ENCODE measurements at places on chromosomes 1 and 21.

GRCh38 chr1:239886266-239886665 is 205.4 kb upstream of the FMN2 start:
- DNase-seq, result no peak

DNA sequence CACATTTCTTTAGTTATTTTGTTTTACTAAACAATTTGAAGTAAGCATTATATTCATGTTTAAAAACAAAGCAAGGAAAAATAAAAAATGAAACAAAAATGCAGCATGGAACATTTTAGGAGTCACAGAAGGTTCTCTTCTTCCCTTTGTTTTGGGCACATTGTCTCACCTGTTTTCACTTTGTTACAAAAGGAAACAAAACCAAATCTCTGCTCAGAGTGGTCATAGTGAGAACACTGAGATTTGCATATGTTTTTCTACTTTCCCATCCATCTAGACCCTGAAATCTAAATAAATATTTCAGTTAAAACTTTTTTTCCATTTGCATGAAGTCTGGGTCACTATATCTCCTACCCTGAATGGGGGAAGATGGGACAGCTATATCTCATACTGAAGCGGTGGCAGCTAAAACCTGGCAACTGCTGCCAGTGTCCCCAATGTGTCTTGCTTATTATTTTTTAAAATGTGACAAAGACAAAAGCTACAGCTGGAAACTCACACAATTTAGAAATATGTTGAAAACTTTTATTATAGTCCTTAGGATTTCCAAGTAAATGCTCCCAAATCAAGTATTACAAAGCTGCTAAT is 3.5 kb downstream of the EXOC8 start:
- no peak for DNase-seq

DNA sequence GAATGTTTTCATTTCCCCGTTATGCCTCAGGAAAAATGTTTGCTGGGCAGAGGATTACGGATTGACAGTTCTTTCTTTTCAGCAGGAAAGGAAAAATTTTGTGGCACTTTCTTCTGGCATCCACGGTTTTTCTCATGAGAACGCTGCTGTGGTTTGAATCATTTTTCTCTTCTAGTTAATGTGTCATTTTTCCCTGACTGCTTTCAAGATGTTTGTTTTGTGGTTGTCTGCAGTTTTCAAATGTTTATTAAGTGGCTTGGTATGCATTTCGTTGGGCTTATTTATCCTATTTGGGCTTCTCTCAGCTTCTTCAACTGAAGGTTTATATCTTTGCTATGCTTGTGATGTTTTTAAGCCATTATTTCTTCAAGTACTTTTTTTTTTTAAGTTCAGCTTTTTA is 359.0 kb downstream of the RGS7 start:
- no peak for DNase-seq

DNA sequence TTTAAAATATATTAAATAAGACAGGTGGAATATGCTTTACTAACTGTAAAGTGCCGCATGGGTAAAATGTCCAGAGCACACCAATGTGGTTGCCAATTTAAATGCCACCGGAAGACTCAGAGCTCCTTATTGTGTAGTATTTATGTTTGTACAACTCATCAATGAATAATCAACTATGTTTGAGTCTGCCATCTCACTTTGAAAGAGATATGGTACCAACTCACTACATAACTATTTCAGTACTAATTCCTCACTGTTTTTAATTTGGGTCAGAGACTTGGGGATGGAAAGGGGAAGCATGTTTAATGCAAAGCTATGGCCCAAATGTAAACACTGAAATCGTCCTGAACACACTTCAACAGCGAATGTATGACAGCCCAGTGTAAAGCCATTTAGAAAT is 144.8 kb downstream of the NR5A2 start:
- DNase-seq, result no peak

DNA sequence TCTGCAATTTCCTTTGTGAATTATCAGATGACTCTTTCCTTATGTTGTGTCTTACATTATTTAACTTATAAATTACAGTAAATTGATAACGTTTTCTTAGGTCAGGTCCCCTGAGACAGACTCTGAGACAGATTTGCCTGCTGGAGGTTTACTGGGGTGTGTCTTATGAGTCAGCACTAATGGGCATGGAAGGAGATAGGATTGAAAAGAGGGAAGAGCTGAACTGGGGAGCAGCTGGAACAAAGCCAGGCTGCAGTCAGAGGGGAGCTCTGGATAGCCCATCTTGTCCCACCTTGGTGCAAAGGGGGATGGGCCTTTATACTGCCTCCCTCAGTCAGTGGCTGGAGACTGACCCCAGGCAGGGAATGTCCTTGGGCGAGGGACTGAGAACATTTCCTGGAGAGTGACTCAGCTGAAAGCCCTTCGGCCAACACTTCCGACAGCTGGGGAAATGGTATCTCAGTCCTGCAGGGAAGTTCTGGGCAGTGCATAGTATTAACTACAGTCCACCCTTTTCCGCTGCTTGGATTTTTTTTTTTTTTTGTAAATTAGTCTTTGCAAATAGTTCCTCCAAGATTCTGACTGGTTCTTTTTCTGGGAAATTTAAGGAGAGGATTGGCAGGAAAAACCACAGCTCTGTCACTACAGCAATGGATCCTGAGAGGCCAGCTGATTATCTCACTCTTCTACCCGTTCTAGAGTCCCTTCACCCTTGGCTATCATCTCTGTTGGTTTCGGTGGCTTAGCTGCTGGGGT is 39.1 kb upstream of the CDC42BPA start:
- no peak for DNase-seq

DNA sequence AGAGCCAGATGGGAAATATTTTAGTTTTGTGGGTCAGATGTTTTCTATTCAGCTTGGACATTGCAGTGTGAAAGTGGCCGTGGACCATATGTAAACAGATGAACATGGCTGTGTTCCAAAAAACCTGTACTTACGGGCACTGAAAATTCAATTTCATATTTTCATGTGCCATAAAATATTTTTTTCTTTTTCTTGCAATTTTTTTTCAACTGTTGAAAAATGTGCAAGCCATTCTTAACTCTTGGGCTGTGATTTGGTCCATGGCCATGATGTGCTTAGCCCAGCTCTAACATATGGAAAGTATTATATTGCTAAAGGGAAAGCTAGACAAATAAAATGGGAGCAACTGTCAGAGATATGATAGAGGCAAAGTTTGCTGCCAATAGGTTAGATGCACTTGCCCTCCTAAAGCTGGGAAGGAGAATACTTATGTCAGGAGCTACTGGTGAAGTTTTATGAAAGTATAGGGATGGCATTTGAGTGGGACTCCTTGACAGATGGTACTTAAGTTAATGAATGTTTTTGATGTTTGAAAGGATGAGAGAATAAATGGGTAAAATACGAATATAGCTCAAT is 240.3 kb downstream of the RYR2 start:
- no peak for DNase-seq

DNA sequence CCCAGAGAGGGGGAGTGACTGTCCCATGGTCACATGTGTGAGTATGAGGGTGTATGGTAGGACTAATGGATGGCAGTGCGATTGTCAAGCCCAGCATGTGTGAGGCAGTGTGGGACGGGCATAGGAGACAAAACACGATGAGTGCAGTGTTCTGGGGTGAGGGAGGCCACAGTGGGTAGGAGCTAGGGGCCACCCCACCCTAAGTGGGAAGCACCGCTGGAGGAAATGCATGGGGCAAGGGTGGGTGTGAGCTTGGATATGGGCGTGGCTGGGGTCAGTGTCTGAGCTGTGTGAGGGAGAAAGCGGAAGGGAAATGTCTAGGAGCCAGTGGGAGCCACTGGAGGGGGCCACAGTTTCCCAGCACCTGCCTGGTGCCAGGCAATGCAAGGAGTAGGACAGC is 56.5 kb downstream of the FOXO6 start:
- DNase-seq, result no peak

GRCh38 chr1:153386500-153386901 is 4.4 kb downstream of the S100A8 start:
- peak; percentile 57 for DNase-seq

DNA sequence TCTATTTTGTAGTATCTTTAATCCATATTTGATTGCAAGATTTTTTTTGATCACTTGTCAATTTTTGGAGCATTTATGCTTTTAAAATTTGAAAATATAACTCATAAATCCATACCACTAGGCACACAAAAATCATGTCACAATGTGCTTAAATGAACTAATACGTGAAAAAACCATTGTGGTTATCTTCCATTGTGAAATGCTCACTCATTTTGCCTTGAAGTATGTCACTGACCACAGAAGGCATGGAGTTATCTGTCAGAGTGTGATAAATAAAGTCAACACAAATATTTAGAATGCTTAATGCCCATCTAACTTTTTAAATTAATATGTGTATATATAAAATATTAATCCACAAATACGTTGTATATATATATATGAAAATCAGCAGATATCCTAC is 347.2 kb downstream of the PTPRC start:
- peak; percentile 27 for DNase-seq

- no peak for DNase-seq
Observed at GRCh38 chr1:236692742-236693141, 6.4 kb downstream of the ACTN2 start.

- peak; percentile 58 for DNase-seq
Observed at GRCh38 chr1:201653233-201653632, 114.3 kb downstream of the NAV1 start.

DNA sequence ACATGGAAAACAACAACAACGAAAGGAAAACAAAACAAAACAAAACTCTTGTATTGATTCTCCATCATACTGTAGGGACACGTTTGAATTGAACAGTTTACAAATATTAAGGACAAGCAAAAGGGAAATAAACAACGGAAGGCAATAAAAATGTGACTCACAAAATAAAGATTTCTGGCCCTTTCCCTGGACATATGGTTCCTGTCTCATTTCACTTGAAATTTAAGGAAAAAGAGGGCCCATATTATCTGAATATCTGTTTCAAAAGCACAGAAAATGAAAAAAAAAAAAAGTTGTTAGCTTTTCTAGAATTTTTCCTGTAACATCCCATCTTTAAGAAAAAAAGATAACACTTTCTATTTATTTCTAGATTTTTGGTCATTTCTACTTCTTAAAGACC is 3.6 kb upstream of the PKN2 start:
- DNase-seq, result no peak

- no peak for DNase-seq
Observed at GRCh38 chr1:180800945-180801344, 111.8 kb upstream of the KIAA1614 start.

GRCh38 chr1:235954306-235955283 is 87.9 kb upstream of the LYST start:
- peak; percentile 98 for DNase-seq

- DNase-seq, result no peak
Observed at GRCh38 chr21:46483300-46484295, 24.9 kb downstream of the DIP2A start.

DNA sequence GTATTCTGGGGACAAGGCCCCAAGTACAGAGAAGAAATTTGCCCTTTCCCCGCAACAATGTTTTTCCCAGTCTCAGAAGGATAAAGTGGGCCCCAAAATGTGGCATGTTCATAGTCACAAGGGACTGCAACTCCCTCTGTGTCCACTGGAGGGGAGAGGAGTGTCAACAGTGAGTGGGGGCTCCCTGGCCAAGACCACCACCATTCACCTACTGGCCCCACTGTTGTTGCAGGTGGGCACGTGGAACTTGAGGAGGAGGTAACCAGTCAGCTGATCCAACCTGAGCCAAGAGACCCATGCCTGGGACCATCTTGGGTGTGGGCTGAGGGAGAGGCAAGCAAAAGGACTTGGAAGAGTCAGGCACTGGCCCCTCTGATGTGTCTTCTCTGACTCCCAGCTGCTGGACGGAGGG is 777 bp downstream of the NUDT17 start:
- DNase-seq, result peak; percentile 55

GRCh38 chr1:222852326-222852725 is 37.5 kb downstream of the DISP1 start:
- no peak for DNase-seq

GRCh38 chr1:25232866-25233784 is 823 bp upstream of the SYF2 start:
- peak; percentile 82 for DNase-seq

DNA sequence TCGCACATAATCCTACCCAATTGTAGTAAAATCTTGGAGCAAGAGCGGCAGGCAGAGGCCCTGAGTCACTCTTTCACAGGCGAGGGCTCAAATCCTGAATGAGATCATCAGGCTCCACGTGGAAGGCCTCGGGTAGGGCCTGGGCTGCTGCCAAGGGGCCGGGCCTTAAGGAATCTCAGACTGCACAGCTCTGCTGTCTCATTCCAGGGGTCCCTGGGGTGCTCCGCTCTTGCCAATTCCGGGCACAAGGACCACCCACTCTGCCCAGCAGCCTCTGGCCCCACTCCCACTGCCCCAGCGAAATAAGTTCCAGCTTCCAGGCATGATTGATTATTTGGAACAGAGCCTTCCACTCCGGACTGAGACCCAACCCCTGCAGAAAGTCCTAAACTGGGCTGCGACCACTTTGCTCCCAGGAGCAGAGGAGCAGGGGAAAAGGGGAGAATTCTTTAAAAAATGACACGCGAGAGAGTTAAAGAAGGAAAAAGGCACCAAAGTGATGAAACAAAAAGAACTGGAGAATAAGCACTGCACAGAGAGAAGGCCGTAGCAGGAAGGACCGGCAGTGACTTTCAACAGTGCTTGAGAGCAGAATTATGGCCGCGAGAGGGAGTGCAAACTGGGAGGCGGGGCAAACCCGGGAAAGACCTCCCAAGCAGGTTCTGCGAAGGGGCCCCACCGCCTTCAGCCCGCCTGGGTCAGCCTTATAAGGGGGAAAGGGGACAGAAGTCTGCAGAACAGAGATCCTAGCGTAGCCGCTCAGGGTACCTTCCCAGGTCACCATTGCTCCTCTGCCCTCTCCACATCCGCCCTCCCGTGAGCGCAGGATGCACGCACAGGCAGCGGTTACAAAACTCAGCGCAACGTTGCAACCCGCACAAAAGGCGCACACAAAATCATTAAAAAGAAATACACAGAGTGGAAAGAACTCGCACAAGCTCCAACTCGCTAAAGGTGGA is 2.0 kb downstream of the ADAMTS1 start:
- peak; percentile 64 for DNase-seq

- DNase-seq, result peak; percentile 18
Observed at GRCh38 chr1:239835946-239836440, 255.7 kb upstream of the FMN2 start.

DNA sequence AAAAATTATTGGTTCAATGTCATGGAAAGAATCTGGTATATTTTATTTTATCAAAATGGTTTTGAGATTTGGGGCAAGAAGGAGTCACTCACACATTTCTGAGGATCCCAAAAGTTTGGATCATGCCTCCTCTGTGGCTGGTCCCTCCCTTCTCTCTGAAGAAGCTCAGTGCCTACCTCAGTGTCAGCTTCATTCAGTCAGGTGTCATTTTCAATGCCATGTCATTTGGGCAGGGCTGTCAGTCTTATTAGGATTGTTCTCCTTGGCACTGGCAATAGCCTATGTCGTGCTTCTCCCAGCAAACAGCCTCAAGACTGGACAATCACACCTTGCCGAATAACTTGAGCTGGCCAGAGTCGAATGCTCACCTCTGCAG is 264.5 kb upstream of the CAMK1G start:
- no peak for DNase-seq

DNA sequence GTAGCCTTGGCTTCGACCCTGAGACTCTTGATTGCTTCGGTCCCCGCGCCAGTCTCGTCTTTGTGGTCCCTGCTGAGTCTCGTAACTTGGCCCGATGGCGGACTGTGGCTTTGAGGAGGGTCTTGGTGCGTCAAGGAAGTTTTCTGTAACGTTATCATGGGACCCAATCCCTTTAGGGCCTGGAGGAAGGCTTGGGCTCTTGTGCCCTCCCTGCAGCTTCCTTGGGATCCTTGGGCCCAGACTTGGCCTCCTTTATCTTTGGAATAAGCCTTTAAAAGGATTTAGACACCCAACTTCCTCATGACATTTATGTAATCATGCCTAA is 371 bp downstream of the ZMPSTE24 start:
- no peak for DNase-seq

- no peak for DNase-seq
Observed at GRCh38 chr1:211531194-211532087, 39.5 kb upstream of the RD3 start.

- no peak for DNase-seq
Observed at GRCh38 chr21:17598437-17598836, 14.3 kb downstream of the BTG3 start.

All from KBM-7 (cell line).